Cardiac septum (tissue), 1 donor: ENCODE measurements at places on chromosomes 6 and 20.
A peak's percentile ranks its signal among the peaks of the same experiment; 100 is the strongest.

GRCh38 chr6:10381830-10382208 is 33.1 kb downstream of the TFAP2A start:
- no peak for DNase-seq

DNA sequence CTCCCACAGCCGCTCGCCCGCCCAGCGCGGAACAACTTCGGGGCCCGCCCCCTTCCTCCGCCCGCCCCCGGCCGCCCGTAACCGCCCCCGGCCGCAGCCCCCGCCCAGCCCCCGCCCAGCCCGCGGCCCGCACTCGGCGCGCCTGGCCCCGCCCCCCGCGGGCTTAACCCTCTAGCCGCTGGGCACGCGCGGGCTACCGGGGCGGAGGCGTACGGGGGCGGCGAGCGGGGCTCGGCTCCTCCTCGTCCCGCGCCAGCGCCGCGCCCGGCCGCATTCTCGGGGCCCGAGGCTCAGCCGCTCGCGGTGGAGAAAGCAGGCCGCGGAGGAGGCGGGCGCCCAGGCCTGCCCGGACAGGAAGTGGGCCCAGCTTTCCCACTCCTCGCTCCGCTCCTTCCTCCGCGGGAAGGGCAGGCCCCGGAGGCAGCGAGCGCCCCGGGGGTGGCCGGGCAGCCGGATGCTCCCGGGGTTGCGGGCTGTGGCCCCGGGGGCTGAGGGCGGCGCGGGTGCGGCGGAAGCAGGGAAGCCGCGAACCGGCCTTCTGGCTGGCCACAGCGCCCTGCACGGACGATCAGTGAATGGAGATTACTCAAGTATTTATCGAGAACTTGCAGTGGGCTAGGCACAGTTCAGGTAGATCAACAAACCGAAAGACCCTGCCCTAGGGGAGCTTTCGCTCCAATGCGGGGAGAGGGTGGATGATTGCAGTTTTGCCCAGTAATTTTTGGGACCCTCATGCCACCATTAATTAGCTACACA is at the start of gene TRAM2:
Gene TRAM2 (minus strand): TSS at position 39 of the 756 bp plus-strand sequence. CDS start 145 bp downstream, outside the sequence.
- DNase-seq: peak; percentile 93

- DNase-seq: no peak
These were observed 280.7 kb upstream of the SUPT3H start for GRCh38 chr6:45658400-45658799.

DNA sequence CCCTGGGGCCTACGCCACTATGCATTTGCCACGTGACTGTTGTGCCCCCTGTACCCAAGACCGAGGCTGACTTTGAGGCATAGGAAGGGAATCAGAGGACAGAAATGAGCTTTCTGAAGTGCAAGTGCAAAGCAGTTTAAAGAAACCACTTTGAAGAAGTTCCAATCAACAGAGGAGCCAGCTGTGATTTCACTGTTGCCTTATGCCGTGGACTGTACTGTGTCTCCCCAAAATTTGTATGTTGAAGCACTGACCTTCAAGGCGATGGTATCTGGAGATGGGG is 111.1 kb downstream of the JPH2 start:
- no peak for DNase-seq

- no peak for DNase-seq
These were observed 533.6 kb downstream of the RNF144B start for GRCh38 chr6:18920701-18921100.

GRCh38 chr6:30149234-30149633 is 11.8 kb downstream of the TRIM10 start:
- DNase-seq: no peak

DNA sequence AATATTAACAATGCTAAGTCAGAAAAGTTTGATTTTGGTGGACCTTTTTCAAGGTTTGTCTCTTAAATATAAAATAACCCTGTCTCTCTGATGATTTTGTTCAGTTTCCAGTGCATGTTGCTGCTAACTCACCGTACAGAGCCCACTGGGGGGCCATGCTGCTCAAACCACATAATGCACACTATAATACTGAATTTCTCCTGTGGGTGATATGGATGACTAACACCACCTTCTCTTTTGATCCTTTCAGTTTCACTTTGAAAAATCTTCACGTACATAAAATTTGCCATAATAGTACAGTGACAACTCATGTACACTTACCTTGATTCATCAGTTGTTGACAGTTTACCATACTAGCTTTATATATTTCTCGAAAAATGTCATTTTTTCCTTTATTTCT is 506.6 kb upstream of the MAN1A1 start:
- no peak for DNase-seq

DNA sequence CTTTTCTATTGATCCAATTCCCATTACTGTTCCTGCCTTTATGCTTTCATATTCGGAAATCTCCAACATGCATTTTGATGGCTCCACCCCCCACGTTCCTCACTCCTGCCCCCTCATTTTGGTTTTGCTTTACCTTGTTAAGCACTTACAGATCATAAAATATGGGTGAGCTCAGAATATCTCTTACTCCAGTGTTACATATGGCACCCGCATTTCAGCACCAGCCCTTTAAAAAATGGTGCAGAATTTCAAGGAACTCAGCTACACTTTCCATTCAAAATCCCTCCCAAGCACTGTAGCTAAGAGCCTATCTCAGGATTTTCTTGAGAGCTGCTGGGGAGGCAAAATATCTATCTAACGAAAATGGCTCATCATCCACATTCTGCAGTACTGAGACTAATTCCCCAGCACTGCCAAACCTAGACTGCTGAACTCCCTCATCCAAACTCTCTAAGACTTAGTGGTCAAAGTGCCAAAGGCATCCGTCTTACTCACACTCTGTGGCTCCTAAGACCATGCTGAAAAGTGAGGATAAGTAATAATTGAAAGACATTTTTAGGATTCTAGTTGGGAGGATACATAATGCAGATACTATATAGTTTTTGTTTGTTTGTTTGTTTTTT is 7.8 kb downstream of the SGK1 start:
- no peak for DNase-seq

DNA sequence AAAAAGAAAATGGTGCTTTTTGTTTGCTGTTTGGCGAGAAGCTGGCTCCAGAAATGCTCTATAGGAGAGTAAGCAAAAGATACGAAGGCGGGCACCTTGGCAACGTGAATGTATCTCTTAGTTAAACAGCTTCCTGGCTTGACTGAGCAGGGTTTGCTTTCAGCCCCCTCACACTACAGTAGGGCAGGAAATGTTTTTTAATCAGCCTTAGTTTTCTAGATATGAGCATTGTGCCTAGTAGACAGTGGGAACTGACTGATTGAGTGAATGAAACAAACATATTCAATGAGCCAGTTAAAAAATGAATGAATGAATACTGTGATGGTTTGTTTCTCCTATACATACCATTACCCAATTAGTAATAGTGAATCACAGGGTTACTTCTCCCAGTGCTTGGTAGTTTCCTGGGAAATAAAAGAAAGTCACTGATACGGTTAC is 19.9 kb downstream of the CAP2 start:
- DNase-seq: no peak

GRCh38 chr6:352896-353470 is 38.6 kb upstream of the IRF4 start:
- no peak for DNase-seq

DNA sequence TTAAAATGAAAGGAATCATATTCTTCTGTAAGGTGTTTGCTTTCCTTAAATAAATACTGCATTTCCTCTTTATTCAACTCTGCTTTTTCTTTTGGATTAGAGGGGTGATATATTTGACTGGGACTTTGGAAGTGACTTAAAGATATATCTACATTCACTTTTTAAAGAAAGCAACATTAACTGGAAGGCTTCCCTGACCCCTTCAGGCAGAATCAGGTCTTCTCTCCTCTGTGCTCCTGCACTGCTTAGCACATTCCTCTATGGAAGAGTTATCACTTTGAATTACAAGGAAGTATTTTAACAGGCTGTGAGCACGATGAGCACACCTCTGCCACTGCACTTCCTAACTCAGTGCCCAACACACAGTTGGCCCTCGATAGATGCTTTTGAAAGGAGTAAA is 59.2 kb upstream of the POU3F2 start:
- no peak for DNase-seq

GRCh38 chr6:126086560-126086959 is 100.2 kb downstream of the TRMT11 start:
- no peak for DNase-seq

DNA sequence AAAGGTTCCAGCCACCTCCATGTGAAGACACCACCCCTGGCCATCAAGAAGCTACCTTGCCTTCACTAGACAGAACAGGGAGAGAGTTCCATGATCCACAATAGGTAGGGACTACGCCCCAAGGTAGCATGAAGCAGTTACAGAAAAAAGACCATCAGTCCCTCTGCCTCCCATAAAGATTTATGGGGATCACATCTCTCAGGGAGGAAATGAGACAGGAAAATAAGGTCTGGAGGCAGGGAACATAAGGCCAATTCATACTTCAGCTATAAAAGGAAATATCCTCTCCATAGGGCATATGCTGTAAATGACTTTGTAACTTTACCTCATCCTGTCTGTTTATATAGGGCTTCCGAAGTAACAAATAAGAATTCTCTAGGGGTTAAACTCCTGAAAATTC is 129.4 kb downstream of the OR2B2 start:
- DNase-seq: no peak

GRCh38 chr6:44162876-44163625 is 4.4 kb downstream of the CAPN11 start:
- no peak for DNase-seq

GRCh38 chr6:88864359-88865054 is 98.9 kb downstream of the RNGTT start:
- DNase-seq: no peak

DNA sequence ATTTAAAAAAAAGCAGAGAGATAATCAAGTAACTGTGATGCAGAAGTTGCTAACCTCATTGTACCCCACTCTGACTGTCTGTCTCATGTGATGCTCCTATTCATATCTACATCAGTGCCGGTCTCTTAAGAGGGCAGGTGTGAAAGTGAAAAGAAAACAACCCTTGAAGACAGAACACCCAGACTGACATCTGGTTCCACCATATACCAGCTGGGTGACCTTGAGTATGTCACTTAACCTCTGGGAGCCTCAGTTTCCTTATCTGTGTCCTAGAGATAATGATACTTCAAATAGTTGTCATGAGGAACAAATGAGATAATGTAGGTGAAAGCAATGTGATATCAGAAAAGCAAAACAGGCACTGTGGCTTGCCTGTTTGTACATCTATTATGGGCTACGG is 426.8 kb upstream of the SOX4 start:
- DNase-seq: no peak

GRCh38 chr6:16437984-16438383 is 199.6 kb downstream of the GMPR start:
- no peak for DNase-seq

- DNase-seq: no peak
These were observed 36.4 kb upstream of the SOX4 start for GRCh38 chr6:21556968-21557721.

DNA sequence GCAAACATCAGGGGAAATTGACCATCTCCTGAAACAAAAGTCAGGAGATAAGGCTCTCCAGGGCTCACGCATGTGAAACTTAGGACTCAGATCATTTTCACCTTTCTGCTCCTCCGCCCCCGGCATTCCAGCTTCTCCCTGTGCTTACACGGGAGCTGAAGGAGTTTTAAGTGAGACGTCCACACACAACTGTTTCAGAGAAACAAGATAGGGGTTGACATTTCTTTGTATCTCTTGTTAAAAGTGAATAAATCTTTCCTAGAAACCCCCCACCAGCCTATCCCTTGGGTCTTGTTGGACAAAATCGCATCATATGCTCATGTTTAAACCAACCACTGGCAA is 46.1 kb downstream of the FAM50B start:
- DNase-seq: no peak

DNA sequence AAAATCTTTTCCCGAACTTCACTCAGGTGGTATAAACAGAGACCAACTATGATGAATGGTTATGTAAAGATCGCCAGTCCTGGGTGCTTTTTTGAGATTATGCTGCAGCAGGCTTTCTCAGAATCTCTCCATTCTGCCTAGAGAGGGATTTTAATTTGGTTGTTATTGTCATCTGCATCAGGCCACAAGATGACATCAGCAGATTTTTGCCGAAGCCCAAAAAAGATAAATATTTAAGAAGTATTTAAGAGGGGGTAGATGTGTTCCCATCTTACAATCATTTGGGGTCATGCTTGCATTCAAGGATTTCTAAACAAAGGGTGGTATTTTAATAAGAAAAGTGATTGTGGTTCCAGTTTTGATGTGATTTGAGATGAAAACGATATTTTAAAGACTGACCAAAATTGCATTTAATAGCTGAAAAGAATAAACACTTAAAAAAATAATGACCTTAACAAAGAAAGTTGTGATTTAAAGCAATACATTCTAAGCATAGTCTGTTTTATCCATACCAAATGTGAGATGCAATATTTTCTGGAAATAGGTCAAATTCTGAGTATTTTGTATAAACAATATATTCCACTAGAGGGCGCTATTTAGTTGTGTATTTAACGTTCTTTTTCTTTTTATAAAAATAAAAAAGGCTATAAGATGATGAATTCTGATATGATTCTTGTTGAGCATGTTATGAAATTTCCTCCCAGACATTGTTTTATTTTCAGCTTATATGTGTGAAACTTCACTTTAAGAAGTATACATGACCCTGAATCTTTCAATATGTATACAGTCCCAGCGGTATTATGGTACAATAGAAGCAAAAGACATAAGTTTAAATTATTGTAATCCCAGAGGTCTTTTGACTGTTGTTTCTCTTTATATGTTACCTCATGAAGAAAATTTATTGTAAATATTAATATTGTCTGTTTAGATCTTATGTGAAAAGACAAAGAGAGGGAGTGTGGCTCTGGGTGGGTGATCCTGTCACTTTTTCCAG is 51.0 kb upstream of the ZFP64 start:
- no peak for DNase-seq

- no peak for DNase-seq
These were observed 42.4 kb downstream of the SSR1 start for GRCh38 chr6:7270320-7271204.

- DNase-seq: no peak
These were observed 95.5 kb upstream of the PTPRT start for GRCh38 chr20:43285170-43285569.

DNA sequence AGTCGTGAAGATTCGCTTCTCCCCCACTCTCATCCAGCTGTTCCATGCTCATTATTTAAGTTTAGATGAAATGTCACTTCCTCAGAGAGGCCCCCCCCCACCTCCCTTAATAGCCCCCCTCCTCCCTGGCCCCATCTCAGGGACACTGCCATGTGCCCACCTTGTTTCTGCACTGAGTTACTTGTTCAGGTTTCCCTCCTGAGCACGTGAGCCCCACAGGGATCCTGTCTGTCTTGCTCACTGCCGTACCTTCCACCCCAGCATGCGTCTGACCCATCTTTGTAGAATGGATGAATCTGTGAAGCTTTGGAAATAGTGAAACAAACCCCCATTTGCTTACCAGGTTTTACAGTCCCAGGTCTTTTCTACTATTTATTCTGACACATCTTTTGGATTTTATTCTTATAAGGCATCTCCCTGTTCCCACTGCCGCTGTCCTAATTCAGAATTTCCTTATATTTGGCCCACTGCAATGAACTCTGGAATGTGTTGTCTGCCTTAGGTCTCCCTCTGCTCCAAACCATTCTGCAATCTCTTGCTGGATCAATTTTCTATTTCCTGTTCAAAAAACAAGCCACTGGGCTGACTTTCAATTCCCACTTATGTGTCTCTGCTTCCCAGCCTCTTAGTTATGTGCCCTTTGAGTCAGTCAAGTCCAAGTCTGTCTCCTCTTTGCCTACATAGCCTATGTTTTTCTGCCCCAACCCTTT is 136.5 kb upstream of the ECI2 start:
- peak; percentile 59 for DNase-seq
